ENCODE measurements at places on chromosomes 6 and 20.

DNA sequence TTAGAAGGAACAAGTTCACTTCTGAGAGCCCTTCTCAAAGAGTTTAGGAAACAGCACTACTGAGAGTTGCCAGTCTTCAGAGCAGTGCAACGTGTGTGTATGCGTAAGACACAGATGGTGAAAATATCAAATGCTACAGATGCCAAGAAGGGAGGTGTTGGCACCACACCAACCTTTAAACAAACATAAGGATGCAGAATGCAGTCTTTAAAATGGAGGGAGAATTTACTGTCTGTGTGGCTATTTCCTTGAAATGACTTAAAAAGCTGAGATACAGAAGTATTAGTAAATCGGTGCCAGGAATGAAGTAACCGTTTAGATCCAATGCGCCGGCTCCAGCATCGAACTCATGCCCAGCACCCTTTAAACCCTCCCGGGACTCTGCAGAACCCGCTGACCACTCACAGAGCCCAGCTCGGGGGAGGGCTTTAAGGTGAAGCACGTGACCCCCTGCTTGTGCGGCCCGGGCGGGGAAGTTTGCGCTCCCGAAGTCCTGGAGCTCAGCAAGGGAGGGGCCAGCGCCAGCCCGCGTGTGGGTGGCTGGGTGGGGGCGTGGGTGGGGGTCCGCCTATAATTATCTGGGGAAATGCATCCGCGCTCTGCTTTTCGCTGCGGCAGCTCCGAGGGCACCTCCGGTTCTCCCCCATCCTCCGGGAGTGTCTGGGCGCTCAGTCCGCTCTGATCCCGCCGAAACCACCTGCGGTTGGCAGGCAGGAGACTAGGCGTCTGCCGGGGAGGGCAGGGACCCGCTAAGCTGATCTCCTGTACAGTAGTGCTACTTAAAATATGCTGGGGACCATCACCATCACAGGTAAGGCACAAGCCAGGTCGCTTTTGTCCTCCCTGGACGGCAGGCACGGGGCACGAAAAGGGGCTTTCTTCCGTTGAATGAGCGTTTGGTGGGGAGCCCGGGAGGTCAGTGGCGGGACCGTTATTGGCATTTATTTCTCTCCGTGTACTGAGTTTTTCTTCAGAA, 66.0 kb downstream of the ZBTB2 start:
- DNase-seq, result peak; percentile 74

DNA sequence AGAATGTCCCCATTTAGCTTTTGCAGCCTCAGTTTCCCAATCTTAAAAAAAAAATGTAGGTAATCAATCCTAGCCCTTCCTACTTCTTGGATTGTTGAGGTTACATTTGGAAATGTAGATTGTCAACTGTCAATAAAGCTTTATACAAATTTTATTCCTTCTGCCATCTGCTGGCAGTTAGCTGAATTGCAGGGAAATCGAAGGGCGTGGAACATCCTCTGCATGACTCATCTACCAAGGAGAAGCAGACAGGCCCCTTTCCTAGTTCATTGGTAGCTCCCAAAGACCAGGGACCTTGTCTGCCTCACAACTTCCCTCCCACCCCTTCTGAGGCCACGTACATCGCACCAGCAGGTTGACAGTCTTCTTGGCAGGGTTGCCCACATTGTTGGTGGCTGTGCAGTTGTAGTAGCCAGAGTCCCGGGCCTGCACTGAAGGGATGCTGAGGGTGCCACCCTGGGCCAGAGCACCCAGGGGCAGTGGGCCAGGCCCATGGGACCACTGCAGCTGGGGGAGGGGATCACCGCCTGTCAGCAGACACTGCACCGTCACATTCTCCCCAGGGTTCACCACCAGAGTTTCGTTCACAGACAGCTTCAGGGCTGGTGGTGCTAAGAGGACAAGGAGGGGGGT, 43.6 kb downstream of the MDGA1 start:
- no peak for DNase-seq

DNA sequence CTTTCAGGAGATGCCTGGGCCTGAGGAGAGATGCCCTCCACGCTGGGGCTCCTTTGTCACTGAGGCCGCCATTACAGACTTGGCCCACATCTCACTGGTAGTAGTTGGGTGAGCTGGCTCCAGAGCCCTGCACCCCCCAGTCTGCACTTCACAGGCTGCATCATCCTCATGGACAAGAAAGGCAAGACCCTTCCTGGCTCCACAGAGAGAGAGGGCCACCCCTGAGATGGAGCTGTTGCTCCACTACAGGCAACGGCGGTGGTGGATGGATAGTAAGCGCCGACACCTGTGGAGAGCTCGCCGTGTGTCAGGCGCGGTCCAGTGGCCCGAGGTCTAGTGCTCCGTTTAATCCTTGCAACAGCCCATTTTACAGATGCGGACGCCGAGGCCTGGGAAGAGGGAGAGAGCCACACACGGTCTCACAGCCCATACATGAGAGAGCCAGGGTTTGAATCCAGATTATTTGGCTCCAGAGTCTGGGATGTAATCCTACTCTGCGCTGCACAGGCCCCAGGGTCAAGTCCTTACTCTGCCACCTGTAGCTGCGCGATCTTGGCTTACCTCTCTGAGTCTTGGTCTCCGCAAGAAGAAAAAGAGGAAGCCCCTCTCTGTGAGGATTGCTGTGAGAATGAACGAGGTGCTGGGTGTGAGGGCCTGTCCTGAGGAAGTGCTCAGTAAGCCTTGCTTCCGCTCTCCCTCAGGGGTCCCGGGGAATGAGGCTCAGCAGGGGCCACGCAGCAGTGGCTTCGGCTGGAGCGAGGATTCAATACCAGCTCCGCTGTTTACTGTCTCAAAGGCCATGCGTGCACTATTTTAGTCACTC, 34.5 kb downstream of the SPDEF start:
- no peak for DNase-seq

DNA sequence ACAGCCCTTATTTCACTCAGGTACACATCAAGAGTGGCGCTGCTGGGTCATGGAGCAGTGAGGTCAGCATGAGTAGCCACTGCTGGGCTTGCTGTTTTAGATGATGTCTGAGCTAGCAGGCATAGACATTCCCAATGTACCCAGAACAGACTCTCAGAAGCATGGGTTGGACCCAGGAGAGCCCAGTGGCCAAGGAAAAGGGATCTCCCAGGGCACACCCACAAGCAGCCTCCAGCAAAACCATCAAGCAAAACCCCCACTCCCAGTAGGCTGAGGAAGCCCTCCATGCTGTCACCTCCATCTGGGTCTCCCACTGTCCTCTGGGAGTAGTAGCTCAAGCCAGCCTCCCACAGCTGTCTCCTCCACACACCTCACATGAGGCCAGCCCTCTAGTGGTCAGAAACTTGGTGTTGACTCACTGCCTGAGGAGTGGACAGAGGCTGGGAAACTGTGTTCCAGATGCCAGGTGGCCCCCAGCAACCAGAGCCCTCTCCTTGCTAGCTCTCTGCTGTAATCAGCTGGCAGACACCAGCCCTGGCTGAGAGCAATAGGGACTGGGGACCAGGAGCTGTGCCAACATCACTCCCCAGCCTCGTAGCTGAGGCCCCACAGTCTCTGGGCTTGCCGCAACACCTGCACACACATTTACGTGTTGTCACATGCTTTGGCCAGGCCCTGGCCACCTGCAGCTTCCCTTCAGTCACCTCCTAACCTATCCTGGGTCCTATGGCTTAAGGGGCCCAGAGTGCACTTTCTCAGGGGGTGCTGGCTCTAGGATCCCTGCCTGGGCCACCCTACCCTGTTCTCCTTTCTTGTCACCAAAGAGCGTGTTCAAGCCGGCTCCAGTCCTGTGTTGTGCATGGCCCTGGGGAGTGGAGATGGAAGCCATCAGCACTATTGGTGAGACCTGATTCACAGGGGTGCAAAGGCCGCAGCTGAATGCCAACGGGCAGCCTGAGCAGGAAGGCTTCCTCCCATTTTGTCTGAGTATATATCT, 1.9 kb upstream of the AP5S1 start:
- peak; percentile 85 for DNase-seq

- DNase-seq, result peak; percentile 21
These were observed 831 bp downstream of the PMEPA1 start for GRCh38 chr20:57708694-57709673.

- no peak for DNase-seq
These were observed 1.3 kb downstream of the KCNQ2 start for GRCh38 chr20:63471002-63471716.

GRCh38 chr20:31859266-31859997, 10.9 kb downstream of the DUSP15 start:
- DNase-seq, result no peak

DNA sequence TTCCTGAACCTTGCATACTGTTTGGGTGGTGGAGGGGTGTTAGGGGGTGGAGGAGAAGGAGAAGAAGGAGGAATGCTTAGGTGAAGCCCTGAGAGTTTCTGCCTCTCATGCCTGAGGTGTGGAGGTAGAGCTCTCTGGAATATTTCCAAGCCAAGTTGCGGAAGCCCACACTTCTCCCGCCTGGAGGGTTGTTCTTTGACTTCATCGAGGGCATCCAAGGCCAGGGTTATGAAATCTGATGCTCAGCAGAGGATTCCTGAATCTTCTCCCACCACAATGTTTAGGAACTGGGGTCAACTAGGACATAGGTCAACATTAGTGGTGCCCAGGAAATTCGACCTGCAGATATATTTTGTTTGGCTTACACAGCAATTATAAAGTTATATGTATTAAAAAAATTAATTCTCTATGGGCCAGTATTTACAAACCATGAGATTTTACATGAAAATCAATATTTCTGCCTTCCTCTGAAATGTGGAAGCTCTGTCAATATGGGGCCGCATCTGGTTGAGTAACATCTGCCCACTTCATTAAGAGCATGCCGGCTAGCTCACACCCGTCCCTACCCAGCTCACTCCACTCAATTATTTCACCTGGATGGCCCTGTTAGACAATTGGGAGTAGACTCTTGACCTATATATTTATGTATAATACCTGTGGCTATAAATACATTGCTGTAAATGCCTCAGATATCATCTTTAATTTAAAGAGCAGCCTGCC, 257.1 kb upstream of the ZFP64 start:
- DNase-seq, result no peak

DNA sequence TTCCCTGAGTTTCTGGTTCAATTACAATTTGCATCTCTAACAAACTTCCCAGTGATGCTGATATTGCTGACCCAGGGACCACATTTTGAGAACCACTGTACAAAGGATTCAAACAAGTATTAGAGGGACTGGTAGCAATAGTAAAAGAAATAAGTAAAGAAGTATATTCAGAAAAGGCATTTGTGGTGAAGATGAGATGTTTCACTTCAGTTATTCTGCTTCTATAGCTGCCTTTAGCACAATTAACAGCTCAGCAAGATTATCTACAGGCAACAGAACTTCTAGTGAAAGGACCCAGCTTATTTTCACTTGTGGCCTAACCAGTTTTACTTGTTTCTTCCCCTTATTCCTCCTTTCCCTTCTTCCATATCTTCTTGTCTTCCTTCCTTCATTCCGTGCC, 149.4 kb downstream of the PHF3 start:
- DNase-seq, result no peak

DNA sequence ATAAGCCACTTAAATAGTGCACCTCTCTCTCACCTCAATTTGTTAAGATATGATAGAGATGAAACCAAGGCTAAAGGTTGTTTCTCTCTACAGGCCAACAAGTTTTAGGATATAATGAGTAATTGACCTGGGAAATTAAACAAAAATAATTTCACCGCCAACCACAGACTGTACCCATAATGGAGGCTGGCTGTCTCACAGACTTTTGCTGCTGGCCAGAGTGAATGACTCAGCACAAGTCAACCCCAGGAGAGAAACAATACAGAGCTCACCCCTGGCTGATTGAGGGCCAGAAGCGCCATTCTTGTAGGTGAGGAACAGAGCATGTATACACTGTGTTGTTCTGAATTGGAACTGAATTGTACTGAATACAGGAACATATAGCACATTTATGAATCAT, 99.9 kb downstream of the CAP2 start:
- DNase-seq, result no peak

DNA sequence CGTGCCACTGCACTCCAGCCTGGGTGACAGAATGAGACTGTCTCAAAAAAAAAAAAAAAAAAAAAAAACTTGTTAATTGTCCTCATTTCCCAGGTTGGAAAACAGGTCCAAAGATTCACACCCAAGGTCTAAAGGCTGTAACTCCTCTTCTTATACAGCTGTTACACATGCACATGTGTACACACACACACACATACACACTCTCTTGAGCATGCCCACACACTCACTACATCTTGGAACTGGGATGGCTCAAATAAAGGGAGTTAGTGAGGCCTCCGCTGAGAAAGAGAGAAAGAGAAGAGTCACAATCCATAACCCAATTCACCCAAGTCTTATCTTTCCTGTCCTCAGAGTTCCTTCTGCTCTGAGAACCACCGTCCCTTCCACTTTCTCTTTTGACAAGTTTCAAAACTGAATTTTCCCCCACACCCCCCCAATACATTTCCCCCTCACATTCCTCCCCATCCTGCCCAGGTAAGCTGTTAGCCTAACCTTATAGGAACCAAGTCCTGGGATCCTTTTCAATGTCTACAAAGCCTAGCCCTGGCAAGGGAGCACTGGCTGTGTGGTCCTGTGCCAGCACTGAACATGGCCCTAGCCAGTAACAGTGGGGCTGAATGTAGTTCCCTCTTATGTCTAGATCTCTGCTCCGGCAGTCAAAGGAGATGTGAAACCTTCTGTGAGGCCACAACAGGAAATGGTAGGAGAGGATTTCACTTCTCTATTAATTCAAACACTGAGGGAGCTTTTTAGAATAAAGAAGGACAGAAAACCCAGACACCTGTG, 3.2 kb upstream of the HLA-DMB start:
- no peak for DNase-seq

DNA sequence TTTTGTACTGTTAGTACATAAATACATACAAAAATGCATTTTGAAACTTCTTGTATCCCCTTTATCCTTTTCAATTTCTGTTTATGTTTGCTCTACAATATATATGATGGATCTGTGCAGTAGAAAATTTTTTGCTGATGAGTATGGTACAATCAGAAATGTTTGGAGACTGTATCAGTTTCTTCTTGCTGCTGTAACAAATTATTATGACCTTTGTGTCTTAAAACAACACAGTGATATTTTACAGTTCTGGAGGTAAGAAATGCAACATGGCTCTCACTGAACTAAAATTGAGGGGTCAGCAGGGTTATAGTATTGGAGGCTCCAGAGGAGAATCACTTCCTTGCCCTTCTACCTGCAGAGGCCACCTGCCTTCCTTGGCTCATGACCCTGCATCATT, 184.4 kb downstream of the EYA2 start:
- DNase-seq, result no peak

DNA sequence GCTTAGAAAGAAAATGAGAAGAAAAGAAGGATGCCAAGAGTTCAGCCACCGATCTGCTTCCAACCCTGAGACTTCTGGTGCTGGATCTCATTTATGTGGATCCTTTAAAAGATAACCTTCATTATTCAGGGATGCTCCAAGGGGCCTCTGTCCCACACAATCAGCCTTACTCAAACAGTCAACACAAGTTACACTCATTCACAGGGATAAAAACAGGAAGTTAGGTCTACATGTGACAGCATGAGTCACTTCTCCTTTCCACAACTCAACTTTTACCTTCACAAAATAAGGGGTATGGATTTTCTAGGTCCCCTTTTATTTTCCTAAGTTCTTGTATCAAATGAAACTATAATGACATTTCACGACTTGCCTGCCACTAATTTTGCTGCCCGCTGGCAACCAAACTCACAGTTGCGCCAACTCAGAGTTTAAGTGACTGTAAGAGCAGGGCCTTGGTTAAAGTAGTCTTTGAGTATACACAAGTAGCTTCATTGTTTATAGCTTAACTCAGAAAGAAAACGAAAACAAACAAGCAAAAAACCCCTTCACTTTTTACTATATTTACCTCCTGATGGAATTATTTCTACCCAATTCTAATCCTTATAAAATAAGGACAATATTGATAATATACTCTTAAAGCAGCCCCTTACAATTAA, 278.8 kb upstream of the RUNX2 start:
- DNase-seq, result peak; percentile 21

Measured in cardiac muscle cell (in vitro differentiated cells and primary cell).